ENCODE measurements at places on chromosomes 5 and 9. TPM values are rescaled to one million over a fixed set of nuclear protein-coding genes. Genes with fewer than 3 reads are reported as not detected.

- H3K4me1 ChIP-seq = no peaks in the 10 kb centered on the region
- DNase-seq = no peak
- H3K36me3 ChIP-seq = no peaks in the 10 kb centered on the region
- no peaks in the 10 kb centered on the region for H3K27me3 ChIP-seq
Measured at GRCh38 chr5:66796305-66797292, 200.4 kb downstream of the MAST4 start.

ANKRD34B gene
- not detected for total RNA-seq

EGFLAM gene
- not detected for total RNA-seq

SMIM33 gene
- 0.11 TPM for total RNA-seq

- no peaks in the 10 kb centered on the region for H3K4me1 ChIP-seq
- DNase-seq = no peak
- no peaks in the 10 kb centered on the region for H3K27me3 ChIP-seq
- no peaks in the 10 kb centered on the region for H3K36me3 ChIP-seq
Measured at GRCh38 chr9:108673386-108673785, 182.4 kb downstream of the ACTL7B start.

PCDHB4 gene
- not detected for total RNA-seq

SLCO6A1 gene
- not detected for total RNA-seq

- no peaks in the 10 kb centered on the region for H3K27me3 ChIP-seq
- H3K4me1 ChIP-seq = no peaks in the 10 kb centered on the region
- no peak overlapping the region for H3K4me3 ChIP-seq
- no peak for DNase-seq
- no peaks in the 10 kb centered on the region for H3K36me3 ChIP-seq
Measured at GRCh38 chr5:169153405-169153804, 147.5 kb downstream of the SLIT3 start.

GRCh38 chr9:98958271-98958984, 14.7 kb downstream of the COL15A1 start:
- no peaks in the 10 kb centered on the region for H3K36me3 ChIP-seq
- no peak overlapping the region for H3K27ac ChIP-seq
- H3K27me3 ChIP-seq = no peaks in the 10 kb centered on the region
- DNase-seq = no peak

DNA sequence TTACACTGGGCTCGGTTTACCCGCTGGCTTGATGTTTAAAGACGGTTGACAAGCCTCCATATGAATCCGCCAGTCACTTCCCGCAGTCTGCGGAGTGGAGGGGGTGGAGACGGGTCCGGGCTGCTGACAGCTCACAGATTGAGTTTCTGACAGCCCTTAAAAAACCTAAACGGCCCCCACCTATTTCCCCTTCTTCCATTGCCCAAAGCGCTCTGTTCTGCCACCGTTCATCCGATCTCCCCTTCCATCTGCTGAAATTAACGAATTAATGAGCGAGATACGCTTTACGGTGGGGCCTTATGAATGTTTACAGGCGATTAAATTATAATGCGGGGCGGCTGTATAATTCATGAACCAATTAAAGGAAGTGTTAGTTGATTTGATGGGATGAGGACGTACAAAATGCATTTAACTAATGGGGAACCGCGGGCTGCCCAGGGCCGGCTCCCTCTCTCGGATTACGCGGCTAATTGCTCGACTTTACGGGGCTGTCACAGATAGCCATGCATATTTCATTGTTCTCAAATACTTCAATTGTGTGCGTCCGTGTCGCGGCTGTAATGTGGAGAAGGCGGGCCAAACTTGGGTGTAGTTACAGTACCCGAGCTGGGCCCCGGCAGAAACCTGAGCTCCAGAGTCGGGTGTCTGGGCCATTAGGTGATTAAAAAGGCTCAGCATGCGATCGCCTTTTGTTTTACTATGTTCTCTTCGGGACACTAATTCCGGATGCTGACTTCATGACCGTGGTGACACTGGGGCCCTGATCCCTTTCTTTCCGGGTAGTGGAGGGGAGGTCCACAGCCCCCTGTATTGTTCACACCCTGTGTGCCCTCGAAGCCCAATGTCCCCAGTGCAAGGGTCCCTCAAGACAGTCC, 74.9 kb downstream of the GTF3C4 start:
- H3K27ac ChIP-seq = no peak overlapping the region
- H3K4me3 ChIP-seq = no peak overlapping the region
- DNase-seq = no peak
- no peaks in the 10 kb centered on the region for H3K36me3 ChIP-seq
- H3K27me3 ChIP-seq = peaks cover 23% of the 10 kb centered on the region

DNA sequence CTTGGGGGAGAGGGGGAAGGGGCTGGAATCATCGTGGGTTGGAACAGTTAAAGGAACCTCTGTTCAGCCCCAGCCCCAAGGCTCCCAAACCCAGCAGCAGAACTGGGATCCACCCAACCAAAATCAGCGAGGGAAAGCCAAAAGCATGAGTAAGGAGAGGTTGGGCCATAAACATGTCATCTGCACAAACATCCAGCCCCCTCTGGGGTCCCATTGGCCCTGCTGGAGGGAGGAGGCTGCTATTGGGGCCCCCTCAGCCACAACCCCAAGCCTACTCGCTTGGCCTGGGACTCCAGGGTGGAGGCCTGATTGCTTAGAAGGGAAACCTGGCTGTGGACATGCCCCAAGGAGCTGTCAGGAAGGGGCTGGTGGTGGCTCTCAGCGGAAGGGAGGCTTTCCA, 154.9 kb downstream of the FGF18 start:
- H3K4me3 ChIP-seq = no peak overlapping the region
- H3K27ac ChIP-seq = no peak overlapping the region
- no peaks in the 10 kb centered on the region for H3K36me3 ChIP-seq
- no peaks in the 10 kb centered on the region for H3K4me1 ChIP-seq
- H3K27me3 ChIP-seq = no peaks in the 10 kb centered on the region
- no peak for DNase-seq

DNA sequence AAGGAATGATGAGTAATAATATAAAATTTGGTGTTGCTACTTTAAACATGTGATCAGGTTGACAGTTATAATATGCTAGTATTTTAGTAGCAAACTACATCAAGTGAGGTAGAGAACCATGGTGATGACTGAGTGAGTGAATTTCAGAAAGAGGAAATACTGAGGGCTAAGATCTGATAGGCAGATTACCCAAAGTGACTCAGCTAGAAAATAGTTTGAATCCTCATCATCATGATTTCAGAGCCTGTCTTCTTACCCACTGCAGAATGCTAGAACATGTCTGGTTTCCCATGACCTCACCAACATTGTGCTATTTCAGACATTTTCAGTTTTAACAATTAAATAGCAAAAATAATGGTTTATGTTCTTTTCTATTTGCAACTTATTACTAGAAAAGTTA, 602.1 kb downstream of the TAF11L14 start:
- DNase-seq = no peak
- no peaks in the 10 kb centered on the region for H3K4me1 ChIP-seq
- H3K4me3 ChIP-seq = no peak overlapping the region
- no peaks in the 10 kb centered on the region for H3K27me3 ChIP-seq
- H3K27ac ChIP-seq = no peak overlapping the region

RFK gene
- 12.7 TPM for total RNA-seq

GRCh38 chr9:109455391-109455790, 42.7 kb downstream of the PTPN3 start:
- no peaks in the 10 kb centered on the region for H3K27me3 ChIP-seq
- no peak overlapping the region for H3K4me3 ChIP-seq
- H3K4me1 ChIP-seq = no peaks in the 10 kb centered on the region

- no peak for DNase-seq
- H3K27ac ChIP-seq = no peak overlapping the region
- H3K4me1 ChIP-seq = no peaks in the 10 kb centered on the region
- no peaks in the 10 kb centered on the region for H3K27me3 ChIP-seq
- peaks cover 7% of the 10 kb centered on the region for H3K36me3 ChIP-seq
- H3K4me3 ChIP-seq = no peak overlapping the region
Measured at GRCh38 chr9:98066235-98066634, 9.7 kb downstream of the NANS start.
